ENCODE measurements at places on chromosomes 11 and 22.
A peak's percentile ranks its signal among the peaks of the same experiment; 100 is the strongest.

- no peak for DNase-seq
Observed at GRCh38 chr11:106043540-106043939, 21.5 kb upstream of the MSANTD4 start.

- DNase-seq = no peak
Observed at GRCh38 chr22:42874010-42874409, 16.9 kb upstream of the ARFGAP3 start.

DNA sequence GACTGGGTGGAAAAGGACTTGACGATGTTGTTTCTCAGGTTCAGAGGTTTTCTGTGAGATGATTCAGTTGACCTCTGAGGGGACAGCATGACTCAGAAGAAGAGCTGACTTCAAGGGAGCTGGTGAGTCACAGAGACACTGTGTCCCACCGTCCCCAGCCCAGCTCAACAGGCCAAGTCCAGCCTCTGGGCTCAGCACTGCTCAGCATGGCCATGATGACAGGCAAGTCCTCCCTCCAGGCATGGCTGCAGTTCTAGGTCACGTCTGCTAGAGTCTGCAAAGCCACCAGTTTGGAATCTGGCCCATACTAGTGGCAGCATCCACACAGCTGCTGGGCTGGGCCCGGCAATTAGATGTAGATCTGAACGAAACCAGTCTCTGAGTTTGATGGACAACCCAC, 12.9 kb downstream of the TRIM29 start:
- DNase-seq = no peak

- DNase-seq = no peak
Observed at GRCh38 chr22:26406118-26406517, 22.9 kb upstream of the ASPHD2 start.

- DNase-seq = no peak
Observed at GRCh38 chr11:86421946-86422345, 47.3 kb downstream of the CCDC81 start.

- DNase-seq = no peak
Observed at GRCh38 chr22:50544746-50545253, 899 bp upstream of the KLHDC7B start.

DNA sequence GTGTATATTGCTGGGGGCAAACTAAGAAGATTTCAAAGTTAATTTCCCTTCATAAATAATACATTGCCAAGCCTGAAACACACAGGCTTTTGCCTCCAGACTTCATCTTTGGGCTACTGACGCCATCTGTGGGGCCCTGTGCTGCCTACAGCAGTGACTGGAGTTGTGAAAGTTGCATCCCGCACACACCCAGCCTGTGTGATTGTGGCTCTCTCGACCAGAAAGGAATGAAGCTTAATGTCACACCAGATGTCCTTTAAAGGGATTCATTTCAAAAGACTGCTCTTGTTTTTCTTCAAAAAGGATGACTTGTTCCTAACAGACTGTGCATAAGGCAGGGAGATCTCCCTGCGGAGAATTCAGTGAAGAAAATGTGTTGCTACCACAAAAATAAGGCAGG, 210.5 kb downstream of the FAM181B start:
- DNase-seq = no peak

DNA sequence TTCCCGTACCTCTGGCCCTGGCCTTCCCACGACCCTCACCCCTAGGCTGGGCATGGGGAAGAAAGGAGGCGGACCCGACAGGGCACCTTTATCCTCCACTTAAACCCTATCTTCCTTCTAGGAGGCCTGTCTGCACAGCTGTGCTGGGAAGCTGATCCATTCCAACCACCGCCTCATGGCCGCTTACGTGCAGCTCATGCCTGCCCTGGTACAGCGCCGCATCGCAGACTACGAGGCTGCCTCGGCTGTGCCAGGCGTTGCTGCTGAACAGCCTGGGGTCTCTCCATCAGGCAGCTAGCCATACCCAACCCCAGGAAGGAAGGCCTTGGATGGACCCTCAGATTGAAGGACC, 599 bp downstream of the TIMM10B start:
- DNase-seq = no peak

GRCh38 chr11:18780329-18780728, 11.3 kb downstream of the PTPN5 start:
- no peak for DNase-seq

DNA sequence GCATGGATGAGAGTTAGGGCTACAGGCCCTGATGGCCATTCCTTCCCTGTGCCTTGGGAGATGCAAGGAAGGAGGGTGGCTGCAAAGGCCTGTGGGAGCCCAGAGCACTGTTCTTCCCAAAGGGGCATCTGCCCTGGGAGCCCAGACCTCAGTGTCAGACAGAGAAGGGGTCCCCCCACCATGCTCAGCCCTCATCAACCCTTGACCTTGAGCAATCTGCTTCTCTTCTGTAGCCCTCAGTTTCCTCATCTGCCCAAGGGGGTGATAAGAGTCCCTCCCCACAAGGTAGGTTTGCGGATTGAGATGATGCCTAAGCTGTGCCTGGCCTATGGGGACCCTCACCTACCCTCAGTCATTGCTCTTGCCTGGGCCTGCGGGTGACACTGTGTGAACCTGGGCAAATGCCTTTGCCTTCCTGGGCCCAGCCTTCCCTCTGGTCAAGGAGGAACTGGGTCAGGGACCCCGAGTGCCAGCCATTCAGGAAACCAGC, 47.5 kb downstream of the IGLL5 start:
- no peak for DNase-seq

DNA sequence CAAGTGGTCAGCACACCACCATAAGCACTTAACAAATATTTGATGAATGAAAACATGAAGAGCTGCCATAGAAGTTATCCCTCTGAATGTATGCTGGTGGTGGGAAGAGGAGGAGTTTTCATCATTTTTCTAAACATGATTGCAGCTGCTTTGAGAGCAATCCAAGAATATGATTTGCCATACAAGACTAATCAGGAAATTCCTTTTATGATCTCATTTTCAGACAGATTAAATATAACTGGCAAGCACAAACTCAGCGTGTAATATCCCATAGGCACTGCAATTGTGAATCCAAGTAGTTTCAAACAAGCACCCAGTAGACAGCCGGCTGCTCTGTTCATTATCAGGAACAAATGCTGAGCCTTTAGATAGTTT, 505.7 kb upstream of the LUZP2 start:
- DNase-seq = no peak

DNA sequence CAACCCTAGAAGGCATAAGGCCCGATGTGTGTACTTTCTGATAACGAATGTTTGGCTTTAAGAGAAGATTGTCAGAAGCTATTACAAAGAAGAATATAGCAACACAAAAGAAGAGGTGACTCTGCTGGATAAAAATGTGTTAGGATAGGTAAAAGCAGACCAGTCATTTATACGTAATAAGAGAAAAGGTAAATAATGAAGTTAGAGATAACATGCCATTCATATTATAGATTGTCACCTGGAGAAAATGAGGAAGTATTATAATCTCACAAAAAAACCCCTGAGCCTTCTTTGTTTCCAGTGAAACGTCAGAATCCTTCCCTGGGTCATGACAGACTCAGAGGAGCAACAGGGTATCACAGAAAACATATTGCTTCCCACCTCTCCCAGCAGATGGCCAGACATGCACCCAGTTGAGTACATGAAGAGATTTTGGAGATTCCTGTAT, 36.1 kb downstream of the PPFIA1 start:
- DNase-seq = no peak

DNA sequence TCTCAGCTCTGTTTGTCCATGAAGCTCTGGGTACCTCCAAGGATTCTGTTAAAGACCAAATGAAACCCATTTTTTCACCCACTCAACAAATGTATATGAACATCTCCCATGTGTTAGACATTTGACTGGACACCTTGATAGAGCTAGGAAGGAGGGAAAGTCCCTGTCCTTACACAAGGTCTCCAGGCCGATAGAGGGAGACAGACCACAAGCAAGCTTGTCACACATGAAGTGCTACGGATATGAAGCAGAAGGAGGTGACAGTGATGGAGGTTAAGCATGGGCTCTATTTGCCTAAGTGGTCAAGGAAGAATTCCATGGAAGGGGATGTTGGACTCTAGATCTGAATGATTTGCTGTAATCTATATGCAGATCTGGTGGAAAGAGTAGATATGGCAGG, 138.5 kb downstream of the MYO18B start:
- no peak for DNase-seq

- no peak for DNase-seq
Observed at GRCh38 chr22:38937036-38937435, 20.4 kb upstream of the APOBEC3A start.

DNA sequence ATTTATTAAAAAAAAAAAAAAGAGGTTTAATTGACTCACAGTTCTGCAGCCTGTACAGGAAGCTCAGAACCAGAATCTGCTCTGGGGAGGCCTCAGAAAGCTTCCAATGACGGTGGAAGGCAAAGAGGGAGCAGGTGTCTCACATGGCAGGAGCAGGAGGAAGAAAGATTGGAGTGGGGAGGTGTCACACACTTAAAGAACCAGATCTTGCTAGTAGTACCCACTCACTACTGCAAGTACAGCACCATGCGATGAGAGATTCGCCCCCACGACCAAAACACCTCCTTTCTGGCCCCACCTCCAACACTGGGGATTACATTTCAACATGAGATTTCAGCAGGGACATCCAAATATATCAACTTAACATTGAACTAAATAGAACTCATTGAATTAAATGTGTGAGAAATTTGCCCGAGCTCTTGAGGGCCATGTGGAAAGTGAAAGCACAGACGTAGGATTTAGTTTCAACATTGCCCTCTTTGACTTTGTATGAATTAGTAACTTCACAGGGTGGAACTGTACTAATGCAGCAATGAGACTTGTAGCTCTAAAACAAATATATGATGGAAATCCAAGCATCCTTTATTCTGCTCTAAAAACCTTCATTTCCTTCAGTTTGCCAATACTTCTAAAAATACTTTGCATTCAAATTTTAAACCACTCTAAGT, 628.2 kb downstream of the FAM181B start:
- no peak for DNase-seq

GRCh38 chr22:44383652-44384562, 71.2 kb upstream of the SHISAL1 start:
- no peak for DNase-seq

DNA sequence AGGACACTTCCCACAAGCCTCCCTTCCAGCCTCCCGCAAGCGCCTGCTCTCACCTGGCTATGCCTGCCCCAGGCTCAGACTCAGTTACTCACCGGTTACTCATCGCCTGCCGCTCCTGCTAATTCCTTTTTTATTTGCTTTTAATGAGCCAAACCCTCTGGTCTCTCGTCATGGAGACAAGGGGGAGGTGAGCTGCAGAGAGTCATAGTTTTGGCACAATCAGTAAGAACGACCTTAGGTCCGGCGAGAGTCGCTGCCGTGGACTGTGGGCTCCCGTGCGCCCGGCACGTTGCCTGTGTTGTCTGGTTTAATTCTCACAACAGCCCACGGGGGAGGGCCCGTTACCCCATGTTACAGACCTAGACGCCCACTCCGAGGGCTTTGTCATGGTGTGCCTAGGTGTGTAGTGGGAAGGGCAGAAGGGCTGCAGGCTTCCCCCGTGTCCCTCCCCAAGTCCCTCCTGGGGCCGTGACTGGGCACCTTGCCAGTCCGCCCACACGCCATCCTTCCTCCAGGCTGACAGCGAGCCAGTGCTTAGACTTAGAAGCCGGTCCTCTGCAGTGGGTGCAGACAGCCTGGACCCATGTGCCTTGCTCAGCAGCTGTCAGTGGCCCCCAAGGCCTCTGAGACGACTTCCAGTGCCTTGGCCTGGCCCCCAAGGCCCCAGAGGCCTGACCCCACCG, 42.2 kb downstream of the WNT7B start:
- no peak for DNase-seq

DNA sequence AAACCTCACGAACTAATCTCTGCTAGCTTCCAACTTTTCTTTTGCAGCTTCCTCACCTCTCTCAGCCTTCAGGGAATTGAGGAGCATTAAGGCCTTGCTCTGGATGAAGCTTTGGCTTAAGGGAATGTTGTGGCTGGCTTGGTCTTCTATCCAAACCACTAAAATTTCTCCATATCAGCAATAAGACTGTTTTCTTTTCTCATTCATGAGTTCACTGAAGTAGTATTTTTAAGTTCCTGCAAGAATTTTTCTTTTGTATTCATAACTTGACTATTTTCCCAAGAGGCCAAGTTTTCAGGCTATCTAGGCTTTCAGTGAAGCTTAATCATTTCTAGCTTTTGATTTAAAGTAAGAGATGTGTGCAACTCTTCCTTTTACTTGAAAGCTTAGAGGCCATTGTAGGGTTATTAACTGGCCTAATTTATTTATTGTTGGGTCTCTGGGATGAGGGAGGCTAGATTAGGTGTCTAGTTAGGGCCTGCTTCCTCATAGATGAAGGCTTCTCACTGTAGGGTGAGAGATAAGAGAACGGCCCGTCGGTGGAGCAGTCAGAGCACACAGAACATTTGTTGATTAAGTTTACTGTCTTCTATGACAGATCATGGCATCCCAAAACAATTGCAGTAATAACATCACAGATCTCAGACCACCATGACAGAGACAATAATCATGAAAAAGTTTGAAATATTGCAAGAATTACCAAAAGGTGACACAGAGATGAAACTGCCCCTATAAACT, 33.2 kb downstream of the CSF2RB start:
- no peak for DNase-seq

GRCh38 chr11:1701091-1701807, 4.3 kb downstream of the KRTAP5-6 start:
- no peak for DNase-seq

- no peak for DNase-seq
Observed at GRCh38 chr11:46331282-46331984, 15.8 kb upstream of the DGKZ start.

- DNase-seq = peak; percentile 49
Observed at GRCh38 chr11:61162092-61162941, 1.1 kb upstream of the VPS37C start.

GRCh38 chr11:70696564-70696963, 298.2 kb downstream of the CTTN start:
- DNase-seq = no peak

- no peak for DNase-seq
Observed at GRCh38 chr11:125451400-125452124, 44.5 kb downstream of the FEZ1 start.

GRCh38 chr11:79205786-79206185, 235.0 kb downstream of the TENM4 start:
- no peak for DNase-seq

DNA sequence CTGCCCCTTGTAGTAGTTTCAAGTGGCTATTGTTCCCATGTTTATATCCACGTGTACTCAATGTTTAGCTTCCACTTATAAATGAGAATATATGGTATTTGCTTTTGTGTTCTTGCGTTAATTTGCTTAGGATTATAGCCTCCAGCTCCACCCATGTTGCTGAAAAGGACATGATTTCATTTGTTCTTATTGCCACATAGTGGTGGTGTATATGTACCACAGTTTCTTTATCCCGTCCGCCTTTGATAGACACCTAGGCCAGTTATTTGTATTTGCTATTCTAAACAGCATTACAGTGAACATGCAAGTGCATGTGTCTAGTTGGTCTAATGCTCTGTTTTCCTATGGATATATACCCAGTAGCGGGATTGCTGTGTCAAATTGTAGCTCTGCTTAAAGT, 6.8 kb downstream of the OR51B2 start:
- DNase-seq = no peak

Measured in small intestine (tissue), 16 donors.